ENCODE measurements at places on chromosomes 2 and 18.

DNA sequence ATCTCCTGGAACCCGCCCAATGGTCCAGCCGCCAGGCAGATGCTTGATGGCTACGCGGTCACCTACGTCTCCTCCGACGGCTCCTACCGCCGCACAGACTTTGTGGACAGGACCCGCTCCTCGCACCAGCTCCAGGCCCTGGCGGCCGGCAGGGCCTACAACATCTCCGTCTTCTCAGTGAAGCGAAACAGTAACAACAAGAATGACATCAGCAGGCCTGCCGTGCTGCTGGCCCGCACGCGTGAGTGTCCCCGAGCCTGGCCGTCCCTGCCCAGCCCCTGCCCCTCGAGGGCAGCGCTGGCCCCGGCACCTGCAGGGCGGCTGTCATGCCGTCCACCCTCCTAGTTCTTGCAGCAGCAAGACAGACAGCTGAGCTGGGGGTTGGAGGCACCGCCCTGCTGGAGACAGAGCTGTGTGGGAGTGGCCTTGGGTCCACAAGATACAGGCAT, 36.7 kb downstream of the MTERF4 start:
- no peak for DNase-seq

DNA sequence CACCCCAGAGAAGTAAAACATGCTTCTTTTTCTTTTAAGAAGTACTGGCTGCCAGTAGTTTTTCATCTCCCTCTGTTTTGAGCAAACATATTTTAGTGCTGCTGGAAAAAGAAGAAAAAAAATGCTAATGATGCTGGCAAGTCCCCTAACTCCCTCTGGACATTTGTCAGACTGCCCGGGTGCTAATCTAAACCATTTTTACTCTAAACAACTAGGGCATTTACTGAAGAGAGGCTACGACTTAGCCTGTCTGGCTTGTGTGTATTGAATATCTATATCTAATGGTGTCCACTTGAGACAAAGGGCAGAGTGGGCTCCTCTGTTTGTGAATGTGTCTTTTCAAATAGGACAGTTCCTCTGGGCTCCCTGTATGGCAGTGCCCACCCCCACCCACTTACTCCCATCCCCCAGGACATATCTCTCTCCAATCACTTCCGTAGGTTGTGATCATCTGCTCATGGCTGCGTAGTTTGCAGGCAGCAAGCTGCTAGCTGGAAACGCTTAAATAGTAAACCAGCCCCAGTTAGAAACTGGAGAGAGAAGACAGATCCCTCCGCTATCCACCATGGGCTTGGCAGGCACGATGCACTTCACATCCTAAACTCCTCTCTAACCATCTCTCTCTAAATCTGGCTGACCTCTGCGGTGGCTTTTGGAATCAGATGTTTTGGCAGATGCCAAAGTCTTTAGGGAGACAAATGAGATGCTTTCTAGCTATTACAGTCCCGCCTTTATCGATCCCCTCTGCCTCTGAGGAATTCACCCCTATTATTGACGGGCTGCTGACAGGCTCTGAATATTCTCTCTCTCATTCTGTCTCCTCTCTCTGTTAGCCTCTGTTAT, 58.3 kb downstream of the DOCK10 start:
- DNase-seq = peak; percentile 38

DNA sequence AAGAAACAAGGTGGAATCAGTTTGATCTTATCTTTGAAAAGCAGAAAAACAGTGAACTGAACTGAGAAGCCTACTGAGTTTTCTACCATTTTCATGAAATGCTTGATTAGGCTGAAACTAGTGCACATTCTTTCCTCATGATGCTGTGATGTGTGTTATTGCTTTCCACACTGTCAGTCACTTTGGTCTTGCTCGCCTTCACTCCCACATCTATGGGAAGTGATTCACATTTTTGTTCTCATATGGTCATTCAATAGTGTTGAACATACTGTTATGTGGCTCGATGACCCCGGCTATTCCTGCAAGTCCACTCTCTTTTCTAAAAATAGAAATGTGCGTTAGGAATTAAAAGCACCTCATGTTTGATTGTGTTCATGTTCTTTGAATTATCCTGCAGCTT, 129.7 kb downstream of the TGIF1 start:
- DNase-seq = peak; percentile 80

- no peak for DNase-seq
Measured at GRCh38 chr18:58792086-58792485, 72.6 kb upstream of the ZNF532 start.

DNA sequence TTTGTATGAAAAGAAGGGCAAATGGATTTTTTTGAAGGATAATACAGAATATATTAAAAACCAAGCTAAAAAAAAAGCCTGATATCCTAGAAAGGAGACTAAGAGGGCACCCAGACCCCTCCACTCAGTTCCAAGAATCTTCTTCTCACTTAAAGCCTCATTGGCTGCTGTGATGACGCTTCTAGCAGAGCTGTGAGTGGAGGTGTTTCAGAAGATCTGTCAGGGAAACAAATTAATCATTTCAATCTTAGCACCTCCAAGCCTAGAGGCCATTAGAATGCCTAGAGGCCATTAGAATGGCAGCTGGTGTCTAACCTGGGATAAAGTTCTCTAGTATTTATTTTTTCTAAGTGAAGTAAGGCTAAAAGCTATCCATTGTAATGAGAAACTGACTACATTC, 164.2 kb upstream of the TMEM200C start:
- DNase-seq = no peak

- no peak for DNase-seq
Measured at GRCh38 chr18:12420821-12421421, 13.2 kb downstream of the PRELID3A start.

GRCh38 chr2:196162586-196163175, 8.7 kb downstream of the STK17B start:
- DNase-seq = no peak

DNA sequence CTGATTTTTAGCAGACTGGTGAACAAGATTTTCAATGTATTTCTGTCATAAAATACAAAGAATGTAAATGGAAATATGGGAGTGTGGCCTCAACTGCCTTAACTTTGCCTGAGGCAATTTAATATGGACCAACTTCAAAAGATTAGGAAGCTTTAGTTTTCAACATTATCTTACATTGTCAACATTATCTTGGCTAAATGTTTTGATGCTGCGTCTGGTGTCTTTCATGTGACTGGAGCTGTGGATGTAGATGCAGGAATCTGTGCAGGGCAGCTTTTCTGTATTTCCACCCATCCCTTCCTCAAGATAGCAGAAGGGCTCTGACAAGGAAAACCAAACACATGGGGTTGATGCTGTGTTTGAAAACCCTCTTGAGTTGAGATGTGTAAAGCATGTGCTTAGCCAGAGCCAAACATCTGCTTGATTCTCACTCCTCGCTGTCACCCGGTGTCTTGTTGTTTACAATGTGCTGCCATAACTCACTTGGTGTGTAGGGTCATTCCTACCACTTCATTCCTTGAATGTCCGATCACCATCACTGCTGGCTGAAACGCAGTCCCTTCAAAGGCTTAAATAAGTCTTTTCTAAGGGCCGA, 33.0 kb downstream of the COPS8 start:
- no peak for DNase-seq

GRCh38 chr2:201696151-201696659, 2.2 kb downstream of the MPP4 start:
- DNase-seq = peak; percentile 98

- DNase-seq = no peak
Measured at GRCh38 chr2:169822036-169822435, 2.7 kb downstream of the METTL5 start.

GRCh38 chr2:63432373-63432772, 155.9 kb downstream of the WDPCP start:
- peak; percentile 38 for DNase-seq

DNA sequence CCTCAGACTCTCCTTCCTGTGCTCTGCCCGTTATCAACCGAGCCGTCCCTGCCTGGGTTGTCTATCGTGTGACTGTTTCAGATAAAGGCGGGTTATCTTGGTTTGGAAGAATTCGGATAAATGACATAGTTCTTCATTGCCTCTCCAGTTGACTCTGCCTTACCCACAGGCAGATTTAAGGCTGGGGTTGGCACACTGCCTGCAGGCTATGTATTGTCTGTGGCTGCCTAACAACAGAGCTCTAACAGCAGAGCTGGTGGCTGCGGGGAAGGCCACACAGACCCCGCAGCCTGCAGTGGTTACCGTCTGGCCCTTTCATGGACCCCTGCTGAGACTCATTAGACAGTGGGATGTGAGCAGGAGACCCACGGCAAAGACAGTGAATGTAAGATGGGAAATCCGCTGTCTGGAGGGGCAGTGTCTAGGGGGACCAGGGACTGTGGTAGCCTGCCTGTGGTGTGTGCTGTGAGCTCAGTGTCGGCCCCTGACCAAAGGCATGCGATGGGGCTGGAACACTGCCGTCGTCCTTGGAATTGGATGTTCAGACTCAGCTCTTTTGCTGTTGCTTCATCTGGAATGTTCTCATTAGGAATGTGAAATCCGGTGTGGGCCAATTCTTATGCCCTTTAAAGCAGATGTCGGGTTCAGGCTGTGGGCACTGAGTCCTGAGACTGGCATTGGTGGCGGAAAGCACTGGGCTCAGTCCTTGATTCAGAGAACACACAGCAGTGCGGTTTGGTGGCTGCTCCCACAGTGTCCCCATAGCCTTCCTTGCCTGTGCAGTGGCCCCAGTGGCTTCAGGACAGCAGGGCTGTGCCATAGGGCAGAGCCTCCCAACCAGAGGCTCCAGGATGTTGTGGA, 44.5 kb downstream of the SH3RF3 start:
- peak; percentile 85 for DNase-seq

DNA sequence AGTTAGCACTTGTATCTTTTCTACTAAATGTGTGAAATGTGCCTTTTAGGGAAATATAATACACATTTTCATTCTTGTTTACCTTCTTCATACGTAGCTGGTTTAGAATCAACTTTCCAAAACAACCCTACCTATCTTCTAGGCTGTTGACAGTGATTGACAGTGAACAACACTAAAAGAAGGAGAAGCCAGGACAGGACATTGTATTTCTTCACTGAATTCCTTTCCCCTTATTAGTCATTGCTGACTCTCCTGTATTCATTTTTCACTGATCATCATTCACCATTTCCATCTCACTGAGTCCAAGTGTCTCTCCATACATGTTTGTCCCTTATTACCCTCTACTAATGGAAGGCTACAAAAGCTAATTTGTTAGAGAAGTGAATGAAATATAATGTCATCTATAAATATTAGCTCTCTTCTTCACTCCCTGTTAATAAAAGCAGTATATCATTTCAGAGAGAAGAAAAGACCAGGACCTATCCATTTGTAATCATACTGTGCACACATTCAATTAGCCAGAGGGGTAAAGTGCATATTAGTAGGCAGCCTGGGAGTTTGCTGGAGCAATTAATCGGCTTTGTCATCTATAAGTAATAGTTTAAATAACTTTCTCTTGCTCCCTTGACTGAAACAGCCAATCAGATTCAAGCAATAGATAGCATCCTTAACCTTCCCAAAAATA, 192.5 kb upstream of the FOSL2 start:
- DNase-seq = no peak

GRCh38 chr2:213148572-213149261, 2.7 kb downstream of the IKZF2 start:
- no peak for DNase-seq

GRCh38 chr2:142586693-142587580, 290.5 kb upstream of the KYNU start:
- DNase-seq = no peak

GRCh38 chr18:3538456-3538855, 88.5 kb downstream of the TGIF1 start:
- DNase-seq = no peak

DNA sequence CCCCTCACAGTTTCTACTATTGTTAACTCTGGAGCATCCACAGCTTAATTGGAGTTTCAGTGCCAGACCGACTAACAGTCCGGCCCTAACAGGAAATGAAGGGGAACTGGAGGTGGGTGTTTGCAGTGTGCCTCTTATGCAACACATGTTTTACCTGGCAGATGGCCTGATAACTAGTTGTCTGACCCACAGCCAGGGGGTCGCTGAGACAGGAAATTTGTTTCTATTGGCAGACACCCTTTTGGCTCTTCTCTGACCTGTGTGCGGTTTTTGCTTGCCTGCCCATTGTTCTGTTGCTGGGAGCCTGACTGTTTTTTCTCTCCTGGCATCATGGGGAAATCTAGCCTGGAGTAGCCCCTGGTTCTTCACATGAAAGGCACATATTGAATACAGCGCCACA, 1329.8 kb downstream of the DSC3 start:
- peak; percentile 0 for DNase-seq

- DNase-seq = no peak
Measured at GRCh38 chr18:59383851-59384250, 24.8 kb upstream of the LMAN1 start.

All from fibroblast of skin of right quadriceps (primary cell).